ENCODE measurements at places on chromosomes 2 and 18.
A peak's percentile ranks its signal among the peaks of the same experiment; 100 is the strongest.

GRCh38 chr2:79788952-79789651, 276.3 kb downstream of the CTNNA2 start:
- no peak for DNase-seq

- peak; percentile 97 for DNase-seq
Observed at GRCh38 chr18:8747440-8747937, 42.1 kb downstream of the MTCL1 start.

- no peak for DNase-seq
Observed at GRCh38 chr18:63676526-63677323, 15.0 kb upstream of the SERPINB3 start.

GRCh38 chr18:3552305-3552704, 102.3 kb downstream of the TGIF1 start:
- no peak for DNase-seq

- no peak for DNase-seq
Observed at GRCh38 chr2:189527812-189528592, 52.6 kb downstream of the SLC40A1 start.

GRCh38 chr2:119339562-119339923, 27.1 kb downstream of the C2orf76 start:
- no peak for DNase-seq

- no peak for DNase-seq
Observed at GRCh38 chr2:134564549-134564948, 154.3 kb downstream of the TMEM163 start.

DNA sequence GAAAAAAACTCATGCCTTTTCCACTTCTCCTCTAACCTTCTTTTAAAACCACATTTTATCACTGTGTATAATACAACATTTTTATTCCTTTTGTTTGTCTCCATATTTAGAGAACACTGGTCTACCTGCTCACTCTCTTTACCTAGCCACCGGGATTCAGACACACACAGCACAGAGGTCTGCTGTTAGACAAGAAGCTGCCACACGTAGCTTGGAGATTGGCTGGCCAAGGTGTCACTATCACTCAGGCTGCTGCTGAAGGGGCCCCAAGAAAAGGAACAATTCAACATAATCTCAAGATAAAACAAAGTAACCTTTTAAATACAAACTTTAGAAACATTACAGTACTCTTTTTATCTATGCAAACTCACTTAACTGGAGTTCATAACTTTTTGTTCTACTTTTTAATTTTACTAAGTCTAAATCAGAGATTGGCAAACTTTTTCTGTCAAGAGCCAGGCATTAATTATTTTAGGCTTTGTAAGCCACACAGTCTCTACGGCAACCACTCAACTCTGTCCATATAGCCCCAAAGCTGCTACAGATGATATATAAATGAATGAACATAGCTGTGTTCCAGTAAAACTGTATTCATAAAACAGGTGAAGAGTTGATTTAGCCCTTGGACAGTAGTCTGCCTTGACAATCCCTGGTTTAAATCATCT, 25.8 kb downstream of the FEZ2 start:
- no peak for DNase-seq

DNA sequence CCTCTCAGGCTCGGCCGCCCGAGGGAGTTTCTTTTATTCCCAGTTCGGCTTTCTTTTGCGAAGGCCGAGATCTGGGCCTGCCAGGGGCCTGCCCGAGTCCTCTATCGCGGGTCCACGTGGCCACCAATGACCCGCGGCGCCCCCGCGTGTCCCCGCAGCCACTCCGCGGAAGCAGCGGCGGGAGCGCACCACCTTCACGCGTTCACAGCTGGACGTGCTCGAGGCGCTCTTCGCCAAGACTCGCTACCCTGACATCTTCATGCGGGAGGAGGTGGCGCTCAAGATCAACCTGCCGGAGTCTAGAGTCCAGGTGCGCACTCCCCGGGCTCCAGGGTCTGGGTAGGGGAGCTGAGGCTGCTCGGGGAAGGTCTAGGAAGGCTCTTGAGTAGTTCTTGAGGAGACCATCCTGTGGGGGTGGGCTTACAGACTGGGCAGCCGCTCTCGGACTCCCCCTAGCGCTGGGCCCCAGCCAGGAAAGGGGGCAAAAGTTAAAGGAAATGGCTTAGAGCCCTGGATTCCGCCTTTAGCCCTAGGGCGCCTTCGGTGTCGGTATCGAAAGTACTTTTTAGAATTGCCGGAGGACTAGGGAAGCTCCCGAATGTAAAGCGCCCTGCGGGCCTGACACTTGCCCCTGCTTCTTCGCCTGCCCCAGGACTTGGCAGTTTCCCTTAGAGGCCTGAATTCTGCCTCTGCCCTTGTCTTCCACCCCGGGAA, 3.4 kb downstream of the OTX1 start:
- DNase-seq, result no peak

- no peak for DNase-seq
Observed at GRCh38 chr2:187586011-187586641, 31.9 kb upstream of the TFPI start.

DNA sequence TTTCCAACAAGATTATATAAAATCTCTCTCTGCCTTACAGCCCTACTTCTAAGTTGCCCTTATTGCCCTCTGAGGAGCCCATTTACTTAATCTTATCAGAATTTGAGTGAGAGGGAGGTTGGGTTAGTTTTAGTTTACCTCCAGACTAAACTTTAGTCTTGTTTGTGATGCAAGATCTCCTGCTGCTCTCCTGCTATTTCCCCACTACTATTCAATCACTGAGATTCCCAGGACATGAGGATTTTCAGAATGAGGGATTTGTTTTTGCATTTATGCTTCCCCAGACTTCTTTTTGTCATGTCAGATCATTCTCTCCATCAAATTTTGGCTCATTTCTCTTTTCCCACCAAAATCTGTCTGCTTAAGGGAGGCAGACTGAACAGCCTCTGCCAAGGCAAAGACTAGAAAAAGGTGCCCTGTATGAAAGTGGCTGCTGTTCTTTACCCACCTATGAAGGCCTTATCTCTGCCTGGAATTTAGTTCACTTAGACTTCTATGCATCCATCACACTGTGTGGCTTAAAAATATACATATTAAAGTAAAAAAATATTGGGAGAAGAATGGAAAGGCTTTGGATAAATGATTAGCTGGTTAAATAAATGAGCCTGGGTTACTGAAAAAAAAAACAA, 401.3 kb downstream of the PID1 start:
- DNase-seq, result no peak

DNA sequence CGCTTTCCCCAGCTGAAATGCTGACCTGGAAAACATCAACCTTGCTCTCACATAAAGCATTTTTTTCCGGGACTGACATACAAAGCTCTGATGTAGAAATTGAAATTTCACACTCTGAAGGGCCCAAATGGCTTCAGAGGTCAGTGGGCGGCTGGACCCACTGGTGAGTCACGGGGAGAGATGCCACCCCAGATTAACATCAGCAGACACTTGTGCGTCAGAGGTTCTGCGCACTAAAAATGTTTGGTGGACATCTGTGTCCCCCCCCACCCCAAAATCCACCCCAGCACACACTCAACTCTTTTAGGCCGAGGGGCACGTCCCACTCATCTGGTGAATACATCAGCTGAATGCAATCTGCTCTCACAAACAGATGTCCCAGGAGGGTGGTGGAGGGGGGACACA, 208.9 kb downstream of the ASB1 start:
- no peak for DNase-seq

DNA sequence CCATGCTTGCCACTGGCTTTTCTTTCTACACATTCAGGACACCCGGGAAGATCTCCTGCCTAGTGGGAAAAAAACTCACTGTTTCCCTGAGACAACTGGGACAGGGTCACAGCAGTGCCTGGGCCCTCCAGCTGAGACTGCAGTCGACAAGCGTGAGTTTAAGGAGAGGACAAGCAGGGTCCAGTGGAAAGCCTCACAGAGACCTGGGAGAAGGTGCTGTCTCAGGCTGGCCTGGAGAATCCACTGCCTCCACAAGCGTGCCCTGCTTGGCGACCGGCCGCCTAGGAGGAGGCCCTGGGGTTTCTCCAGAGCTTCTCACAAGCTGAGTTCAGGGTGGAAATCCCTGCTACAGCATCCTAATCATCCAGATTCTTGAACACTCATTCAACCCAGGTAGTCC, 519.6 kb upstream of the RAB6C start:
- DNase-seq, result no peak

DNA sequence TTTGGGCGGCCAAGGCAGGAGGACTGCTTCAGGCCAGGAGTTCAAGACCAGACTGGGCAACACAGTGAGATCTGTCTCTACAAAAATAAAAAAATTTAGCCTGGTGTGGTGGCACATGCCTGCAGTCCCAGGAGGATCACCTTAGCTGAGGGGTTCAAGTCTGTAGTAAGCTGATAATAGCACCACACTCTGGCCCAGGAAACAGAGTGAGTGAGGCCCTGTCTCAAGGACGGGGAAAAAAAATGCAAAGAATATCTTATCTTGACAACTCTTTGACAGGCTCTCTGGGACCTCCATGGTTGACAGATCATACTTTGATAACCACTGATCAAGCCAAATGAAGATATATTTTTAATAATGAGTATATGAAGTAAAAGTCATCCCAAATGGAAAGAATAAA, 22.7 kb downstream of the USP34 start:
- DNase-seq, result no peak

GRCh38 chr2:74413001-74413698, 8.3 kb downstream of the C2orf81 start:
- DNase-seq, result no peak

GRCh38 chr2:208036357-208036756, 11.0 kb upstream of the PLEKHM3 start:
- no peak for DNase-seq

DNA sequence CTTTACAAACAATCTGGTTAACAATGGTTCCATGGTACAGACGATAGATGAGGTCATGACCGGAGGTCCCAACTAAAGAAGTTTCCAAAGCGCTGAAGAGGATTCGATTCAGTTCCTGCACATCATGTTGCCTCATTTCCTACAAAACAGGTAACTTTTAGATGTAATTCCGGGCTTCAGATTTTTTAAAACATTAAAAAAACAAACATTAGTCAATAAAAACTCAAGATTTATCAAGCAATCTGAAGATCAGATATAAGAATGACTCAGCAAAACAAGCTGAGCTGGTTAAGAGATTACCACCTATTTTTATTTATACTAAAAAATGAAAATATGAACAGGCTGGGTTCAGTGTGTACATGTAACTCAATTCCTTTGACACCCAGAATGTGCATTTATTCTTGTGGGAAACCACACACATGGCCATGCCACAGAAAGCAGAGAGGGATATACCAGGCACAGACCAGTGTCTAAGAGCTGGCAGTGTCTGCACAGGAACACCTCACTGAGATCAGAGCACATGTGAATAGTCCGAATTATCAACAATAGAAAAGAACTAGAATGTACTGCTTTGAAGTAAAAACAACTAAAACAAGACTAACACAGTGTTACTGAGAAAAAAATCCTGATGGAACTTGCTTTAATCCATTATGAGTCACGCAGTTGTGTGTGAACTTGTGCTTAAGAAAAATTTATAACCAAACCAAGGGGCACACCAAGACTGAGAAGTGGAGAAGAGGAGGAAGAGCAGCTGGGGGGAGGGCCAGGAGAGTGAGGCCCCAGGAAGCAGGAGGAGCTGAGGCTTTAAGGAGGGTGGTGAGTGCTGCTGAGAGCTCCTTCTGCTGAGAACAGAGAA, 9.5 kb downstream of the USP40 start:
- DNase-seq, result peak; percentile 25

DNA sequence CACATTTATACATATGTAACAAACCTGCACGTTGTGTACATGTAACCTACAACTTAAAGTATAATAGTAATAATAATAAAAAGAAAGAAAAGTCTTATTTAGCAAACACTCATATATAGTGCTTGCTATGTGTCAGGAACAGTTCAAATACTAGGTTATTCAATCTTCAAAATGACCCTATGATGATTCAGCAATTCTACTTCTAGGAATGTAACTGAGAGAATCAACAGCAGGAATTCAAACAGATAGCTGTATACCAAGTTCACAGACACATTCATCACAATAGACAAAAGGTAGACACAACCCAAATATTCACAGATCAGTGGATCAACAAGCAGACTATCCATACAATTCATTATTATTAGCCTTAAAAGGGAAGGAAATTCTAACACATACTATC, 69.5 kb downstream of the MYO5B start:
- no peak for DNase-seq

DNA sequence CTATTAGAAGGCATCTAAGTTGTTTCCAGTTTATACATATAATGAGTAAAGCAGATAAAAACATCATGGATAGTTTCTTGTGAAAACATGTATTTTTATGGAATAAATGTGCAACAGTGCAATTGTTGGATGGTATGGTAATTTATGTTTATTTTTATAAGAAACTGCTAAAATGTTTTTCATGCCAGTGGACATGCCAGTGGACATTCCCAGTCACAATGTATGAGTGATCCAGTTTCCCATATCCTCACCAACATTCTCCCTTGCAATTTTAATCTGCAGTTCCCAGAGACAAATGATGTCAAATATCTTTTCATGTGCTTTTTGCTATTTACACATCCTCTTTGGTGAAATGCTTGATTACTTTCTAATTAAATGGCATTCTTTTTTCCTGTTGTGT, 818.6 kb downstream of the SUCLG1 start:
- DNase-seq, result no peak

DNA sequence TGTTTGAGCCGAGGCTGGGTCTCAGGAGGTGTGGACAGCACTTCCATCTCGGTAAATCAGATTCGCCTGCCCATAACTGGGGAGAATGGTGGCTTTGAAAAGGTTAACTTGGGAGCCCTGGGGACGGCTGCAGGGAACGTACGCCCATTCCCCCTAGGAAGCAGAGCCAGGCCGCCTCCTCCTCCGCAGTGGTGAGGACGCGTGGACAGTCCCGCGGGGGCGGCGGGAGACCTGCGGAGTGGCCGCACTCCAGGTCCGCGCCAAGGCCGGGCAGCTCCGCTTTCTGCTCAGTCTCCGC, 845 bp upstream of the MYCN start:
- DNase-seq, result no peak

DNA sequence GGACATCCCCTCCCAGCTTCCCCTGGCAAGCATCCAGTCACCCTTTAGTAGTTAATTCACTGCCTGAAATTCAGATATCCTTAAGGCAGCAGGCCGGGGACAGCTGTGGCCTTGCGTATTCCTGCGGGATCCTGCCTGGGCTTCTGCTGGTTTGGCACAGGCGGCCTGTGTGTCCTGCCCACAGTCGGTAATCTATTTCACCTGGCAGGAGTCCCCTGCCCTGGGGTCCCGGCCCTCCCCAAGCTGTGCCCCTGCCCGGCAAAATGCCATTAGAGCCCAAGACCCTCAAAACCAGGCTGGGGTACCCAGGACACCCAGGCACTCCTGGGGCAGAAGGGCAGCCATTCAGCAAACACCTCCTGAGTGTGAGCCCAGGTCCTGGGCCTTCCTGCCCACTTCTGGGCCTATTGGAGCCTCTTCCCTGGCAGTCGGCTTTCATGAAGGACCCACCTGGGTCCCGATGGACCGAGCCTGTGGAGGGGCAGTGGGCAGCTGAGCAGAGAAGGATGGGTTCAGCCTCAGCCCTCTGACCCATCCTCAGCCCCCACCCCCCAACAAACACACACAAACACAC, 11.6 kb downstream of the CROCC2 start:
- DNase-seq, result no peak

GRCh38 chr2:239142806-239143205, 258.0 kb downstream of the HDAC4 start:
- no peak for DNase-seq

GRCh38 chr2:165544897-165545296, 75.4 kb downstream of the CSRNP3 start:
- no peak for DNase-seq
